RPMI8226 (cell line): ENCODE measurements at places on chromosomes 5 and 9.
A peak's percentile ranks its signal among the peaks of the same experiment; 100 is the strongest.

DNA sequence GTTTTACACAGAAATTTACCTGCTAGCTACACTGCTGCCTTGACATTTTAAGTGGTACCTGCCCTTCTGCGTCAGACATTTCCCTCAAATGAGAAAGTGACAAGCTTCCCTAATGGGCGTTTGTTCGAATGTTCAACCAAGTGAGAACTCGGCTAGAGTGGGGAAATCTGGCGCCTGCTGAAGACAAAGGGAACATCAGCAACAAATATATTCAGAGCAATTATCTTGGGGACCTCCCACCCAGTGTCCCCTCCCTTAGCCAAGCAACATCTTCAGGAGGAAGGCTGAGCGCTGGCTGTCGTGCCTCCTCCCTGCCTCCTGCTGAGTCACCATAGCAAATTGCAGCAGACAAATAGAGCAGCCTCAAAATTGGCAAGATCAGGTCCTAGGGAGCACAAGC is 57.1 kb downstream of the MFAP3 start:
- no peak for DNase-seq

GRCh38 chr9:135343837-135344522 is 135.6 kb upstream of the PPP1R26 start:
- peak; percentile 76 for DNase-seq

DNA sequence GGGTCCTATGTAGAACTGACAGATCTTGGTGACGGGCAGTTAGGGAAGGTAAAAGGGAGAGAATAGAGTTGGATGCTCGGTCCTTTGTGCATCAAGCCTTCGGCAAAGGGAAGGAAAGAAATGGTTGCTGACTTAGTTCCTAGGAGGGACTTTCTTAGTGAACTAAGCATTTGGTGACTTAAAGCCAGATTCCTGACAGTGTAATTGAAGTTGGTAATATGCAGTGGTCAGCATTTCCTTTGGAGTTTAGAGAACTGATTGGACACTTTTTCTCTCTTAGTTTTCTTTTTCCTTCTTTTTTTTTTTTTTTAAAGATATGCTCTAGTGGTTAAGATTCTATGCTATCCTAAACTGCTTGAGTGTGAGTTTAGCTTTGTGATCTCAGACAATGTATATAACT is 2.3 kb downstream of the CLTA start:
- DNase-seq = no peak

DNA sequence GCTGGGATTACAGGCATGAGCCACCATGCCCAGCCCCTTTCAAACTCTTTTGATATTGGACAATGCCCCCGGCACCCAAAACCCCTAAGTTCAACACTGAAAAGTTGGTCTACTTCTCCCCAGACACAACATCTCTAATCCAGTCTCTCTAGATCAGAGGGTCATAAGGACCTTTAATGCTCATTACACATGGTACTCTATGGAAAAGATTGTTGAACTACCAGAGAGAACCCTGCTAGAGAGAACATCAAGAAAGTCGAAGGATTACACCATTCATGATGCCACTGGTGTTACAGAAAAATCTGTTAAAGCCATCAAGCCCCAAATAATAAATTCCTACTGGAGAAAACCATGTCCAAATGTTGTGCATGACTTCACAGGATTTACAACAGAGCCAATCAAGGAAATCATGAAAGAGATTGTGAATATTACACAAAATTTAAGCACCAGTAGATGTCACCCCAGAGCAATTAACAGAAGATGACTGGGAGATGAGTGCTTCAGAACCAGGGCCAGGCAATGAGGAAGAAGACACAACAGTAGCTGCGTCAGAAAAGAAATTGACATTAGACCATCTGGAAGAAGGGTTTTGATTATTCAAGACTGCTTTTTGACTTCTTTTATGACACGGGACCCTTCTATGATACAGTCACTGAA is 28.3 kb upstream of the NIPAL4 start:
- peak; percentile 64 for DNase-seq

- DNase-seq = no peak
Measured at GRCh38 chr5:91150234-91150633, 232.9 kb downstream of the ARRDC3 start.

GRCh38 chr9:105663914-105664313 is 1.7 kb downstream of the TAL2 start:
- no peak for DNase-seq

DNA sequence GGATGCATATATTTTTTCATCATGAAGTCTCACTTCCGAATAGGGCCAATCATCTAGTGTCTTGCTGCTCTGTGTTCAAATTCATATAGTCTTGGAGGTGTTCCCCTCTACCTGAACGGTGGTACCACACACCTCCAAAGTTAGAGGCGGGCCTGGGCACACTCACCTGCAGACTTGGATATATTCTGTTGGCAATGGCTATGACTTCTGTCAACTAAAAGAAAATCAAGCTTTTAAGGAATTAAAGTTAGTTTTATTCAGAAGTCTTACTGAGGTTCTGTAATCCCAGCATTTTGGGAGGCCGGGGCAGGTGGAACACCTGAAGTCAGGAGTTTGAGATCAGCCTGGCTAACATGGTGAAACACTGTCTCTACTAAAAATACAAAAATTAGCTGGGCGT is 2.6 kb upstream of the NIPAL4 start:
- no peak for DNase-seq

- DNase-seq = no peak
Measured at GRCh38 chr9:9341203-9341602, 1271.6 kb downstream of the PTPRD start.

DNA sequence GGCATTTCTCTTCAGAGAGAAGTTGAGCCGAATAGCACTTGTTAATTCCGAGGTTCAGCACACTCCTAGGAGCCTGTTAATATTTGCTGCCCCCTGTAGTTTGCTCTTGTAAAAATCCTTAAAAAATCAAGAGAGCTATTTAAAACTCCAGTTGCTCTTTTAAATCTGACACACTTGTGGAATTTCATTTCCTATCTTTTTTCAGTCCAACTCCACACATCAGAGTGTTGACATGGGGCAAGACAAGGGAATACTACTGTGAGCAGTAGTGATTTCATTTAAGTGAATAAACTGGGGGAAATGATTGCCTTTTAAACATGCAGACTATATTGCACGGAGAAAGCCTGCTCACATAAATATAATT is 1096.3 kb upstream of the DMAC1 start:
- peak; percentile 33 for DNase-seq

DNA sequence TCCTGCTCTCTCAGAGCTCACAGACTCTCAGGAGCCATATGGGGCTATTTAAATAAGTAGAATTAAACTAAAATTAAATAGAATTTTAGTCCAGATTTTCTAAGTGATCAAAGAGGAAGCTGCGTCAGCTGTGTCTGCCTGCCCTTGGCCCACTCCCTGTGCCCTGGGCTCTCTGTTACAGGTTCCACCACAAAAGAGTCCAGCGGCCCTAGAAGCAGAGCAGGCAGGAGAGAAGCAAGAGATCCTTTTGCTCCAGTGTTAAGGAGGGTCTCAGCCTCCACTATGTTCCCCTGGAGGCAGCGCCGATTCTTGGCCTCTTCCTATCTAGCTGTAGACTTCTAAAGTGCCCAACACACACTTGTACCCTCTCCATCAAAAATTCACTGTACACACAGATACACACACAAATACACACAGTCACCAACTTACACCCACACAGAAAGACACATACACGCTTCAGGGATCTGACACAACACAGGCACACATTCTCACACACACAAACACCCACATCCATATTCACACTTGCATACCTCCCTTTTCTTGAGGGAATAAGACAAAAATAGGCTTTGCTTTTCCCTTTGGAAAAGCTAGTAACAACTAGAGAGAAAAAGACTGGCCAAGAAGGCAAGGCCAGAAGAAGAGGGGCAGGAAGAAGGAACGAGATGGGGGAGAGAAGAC is 5.5 kb upstream of the TNIP1 start:
- peak; percentile 36 for DNase-seq
